ENCODE measurements at places on chromosomes 12 and 14. TPM values are rescaled to one million over a fixed set of nuclear protein-coding genes. Genes with fewer than 3 reads are reported as not detected.

The DTX1 gene
- 8.1 TPM for total RNA-seq

The NFATC4 gene
- 47.8 TPM for total RNA-seq

The FBRSL1 gene
- total RNA-seq: 118 TPM

The GLIPR1L1 gene
- not detected for total RNA-seq

- no peak for DNase-seq
Observed at GRCh38 chr14:75724414-75725204, 63.6 kb downstream of the TTLL5 start.

DNA sequence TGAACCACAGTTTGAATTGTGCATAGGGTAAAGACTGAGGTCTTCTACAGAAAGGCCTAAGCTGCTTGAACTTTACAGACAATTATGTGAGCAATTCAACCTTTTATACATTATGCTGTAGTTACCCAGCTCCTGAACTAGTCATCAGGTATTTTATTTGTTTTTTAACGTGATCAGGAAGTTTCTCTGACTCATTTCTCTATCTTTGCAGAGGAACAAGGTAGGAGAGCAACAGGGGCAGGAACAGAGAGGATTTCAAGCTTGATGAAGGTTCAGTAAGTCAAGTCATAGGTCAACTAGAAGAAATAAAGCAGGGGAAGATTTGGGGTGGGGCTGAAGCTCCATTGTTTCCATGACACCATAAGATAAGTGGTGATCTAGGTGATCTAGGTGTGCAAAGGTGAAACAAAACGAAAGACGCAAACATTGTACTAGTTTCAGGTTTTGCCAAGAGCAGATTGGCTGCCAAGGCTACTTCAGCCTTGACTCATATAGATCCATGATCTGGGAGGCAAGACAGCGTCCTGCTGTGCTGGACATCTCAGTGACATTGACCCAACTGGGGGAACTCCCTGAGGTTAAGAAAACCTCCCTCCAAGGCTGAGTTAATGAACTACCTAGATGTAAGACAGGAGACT, 198.1 kb downstream of the DAD1 start:
- DNase-seq: no peak

- DNase-seq: no peak
Observed at GRCh38 chr14:77892381-77892871, 92.5 kb downstream of the ADCK1 start.

DNA sequence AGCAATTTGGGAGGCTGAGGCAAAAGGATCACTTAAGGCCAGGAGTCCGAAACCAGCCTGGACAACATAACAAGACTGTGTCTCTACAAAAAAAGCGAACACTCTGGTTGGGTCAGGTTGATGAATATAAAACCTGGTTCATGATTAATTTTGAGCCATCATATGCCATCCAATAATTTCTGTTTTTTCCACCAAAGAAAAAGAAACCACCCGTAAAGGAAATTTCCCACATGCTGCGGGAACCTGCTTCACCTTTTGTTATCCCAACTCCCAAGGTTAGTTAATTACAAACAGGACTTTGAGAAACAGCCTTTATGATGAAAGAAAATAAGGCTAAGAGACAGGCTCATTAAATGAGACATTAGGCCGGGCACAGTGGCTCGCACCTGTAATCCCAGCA, 24.1 kb upstream of the BICDL1 start:
- DNase-seq: no peak
